ENCODE measurements at places on chromosomes 3 and 15.

GRCh38 chr15:37788767-37789396 lies 145.6 kb upstream of the TMCO5A start:
- DNase-seq: no peak

DNA sequence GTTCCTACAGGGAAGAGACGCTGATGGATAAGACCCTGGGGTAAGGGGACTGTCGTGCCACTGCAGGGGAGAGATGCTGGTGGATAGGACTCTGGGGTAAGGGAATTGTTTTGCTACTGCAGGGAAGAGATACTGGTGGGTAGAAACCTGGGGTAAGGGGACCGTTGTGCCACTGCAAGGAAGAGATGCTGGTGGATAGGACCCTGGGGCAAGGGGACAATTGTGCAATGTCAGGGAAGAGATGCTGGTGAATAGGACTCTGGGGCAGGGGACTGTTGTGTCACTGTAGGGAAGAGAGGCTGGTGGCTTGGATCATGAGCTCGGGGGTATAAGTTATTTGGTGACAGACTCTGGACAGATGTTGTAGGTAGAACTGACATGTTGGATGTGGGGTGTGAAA lies 37.6 kb downstream of the WNT7A start:
- no peak for DNase-seq

- no peak for DNase-seq
Measured at GRCh38 chr3:58317811-58318210, 11.5 kb downstream of the HTD2 start.

GRCh38 chr15:92578096-92578835 lies 77.3 kb downstream of the FAM174B start:
- DNase-seq: no peak

DNA sequence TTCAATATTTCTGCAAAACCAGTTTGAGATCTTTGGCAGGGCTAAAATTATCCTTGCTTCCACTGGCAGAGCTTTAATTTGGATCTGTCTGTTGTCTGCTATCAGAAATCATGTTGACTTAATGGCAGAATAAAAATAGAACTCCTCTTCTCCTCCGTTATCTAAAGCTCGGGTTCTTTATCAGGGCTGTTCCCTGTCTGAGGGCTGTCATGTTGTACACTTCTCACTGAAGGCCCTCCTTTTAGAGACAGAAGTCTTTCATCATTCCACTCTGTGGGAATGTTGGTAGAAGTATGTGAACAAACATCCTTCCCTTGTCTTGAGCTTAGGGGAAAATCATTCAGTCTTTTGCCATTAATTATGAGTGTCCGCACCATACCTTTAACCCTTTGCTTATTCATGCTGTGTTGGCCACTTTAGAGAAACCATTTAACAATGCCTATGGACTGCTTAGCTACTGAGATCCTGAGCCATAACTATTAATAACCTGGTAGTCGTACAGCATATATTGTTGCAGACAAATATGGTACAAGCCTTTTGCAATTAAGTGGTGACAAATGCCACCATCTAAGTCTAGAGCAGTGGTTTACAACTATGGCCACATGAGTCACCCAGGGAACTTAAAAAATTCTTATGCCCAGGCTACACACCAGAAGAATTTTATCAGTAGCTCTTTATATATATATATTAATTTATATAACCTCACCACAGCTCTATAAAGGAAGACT lies 226.0 kb upstream of the TPM1 start:
- no peak for DNase-seq

DNA sequence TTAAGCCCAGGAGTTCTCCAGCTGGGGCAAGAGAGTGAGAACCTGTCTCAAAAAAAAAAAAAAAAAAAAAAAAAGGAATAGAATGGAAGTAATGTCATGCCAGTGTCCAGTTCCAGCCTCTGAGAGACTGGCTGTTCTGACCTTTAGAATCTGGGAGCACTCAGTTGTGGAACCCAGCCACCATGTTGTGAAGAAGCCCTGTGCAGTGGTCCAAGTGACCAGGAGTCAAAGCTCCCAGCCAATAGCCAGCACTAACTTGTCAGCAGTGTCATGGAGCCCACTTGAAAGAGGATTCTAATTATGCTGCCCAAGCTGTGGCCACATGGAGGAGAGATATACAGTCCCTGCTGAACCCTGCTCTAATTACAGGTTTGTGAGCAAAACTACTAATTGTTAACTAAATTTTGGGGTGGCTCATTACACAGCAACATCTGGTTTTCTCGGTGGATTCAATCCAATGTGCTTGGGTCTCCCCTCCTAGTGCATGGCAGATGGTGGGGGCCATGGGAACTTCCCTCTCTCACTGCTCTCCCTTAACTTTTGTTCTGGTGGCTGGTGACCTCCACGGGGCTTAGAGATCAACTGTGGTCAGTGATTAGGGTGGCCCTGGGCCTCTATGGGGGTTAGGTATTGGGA lies 55.5 kb downstream of the CLEC3B start:
- DNase-seq: no peak

DNA sequence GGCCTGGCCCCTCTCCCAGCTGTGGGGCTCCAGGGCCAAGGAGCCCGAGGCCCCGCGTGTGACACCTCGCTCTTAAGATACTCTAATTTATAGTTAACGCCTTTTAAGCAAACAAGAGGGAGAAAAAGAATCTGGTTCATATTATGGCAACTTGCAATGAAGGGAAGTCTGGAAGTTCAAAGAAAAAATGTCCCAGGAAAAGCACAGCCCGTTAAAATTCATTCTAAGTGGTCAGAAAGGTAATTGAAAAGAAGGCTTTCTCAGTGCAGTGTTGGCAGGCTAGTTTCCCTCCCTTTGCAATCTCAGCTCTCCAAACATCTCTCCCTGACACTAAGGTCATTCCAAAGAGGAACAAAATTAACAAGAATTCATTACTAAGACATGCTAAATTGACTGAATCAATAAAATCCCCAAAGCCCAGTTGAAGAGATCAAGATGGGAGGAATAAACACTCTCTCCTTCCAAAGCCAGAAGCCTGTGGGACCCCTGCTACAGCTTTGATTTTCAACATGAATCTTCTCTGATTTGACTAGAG lies 339.3 kb downstream of the THSD4 start:
- DNase-seq: no peak

DNA sequence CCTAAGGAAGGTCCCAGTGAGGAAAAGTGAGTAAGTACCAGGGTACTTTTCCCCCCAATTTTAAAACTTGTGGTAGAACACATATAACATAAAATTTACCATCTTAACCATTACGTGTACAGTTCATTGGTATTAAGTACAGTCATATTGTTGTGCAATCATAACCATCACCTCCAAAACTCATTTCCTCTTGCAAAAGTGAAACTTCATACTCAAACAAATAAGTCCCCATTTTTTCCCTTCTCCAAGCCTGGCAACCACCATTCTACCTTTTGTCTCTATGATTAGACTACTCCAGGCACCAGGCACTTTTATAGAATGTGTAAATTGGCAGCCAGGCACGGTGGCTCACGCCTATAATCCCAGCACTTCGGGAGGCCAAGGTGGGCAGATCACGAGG lies 12.2 kb downstream of the PRC1 start:
- DNase-seq: no peak

DNA sequence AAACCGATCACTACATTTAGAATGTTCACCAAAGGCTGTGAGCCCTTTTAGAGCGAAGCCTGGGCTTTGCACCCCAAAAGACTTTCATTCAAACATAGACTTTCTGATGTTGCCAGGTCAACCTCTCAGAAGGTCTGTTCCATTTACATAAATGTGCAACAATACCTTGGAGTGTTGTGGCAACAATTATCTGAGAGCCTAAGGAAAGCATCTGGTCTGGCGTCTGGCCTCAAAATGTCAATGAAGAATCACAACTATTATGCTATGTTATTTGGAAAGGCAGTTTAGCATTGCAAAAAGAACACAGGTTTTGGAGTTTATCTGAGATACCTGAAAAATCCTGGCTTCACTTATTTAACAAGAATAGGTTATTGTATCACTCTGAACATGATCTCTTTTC lies 50.0 kb downstream of the POLR2M start:
- DNase-seq: no peak

DNA sequence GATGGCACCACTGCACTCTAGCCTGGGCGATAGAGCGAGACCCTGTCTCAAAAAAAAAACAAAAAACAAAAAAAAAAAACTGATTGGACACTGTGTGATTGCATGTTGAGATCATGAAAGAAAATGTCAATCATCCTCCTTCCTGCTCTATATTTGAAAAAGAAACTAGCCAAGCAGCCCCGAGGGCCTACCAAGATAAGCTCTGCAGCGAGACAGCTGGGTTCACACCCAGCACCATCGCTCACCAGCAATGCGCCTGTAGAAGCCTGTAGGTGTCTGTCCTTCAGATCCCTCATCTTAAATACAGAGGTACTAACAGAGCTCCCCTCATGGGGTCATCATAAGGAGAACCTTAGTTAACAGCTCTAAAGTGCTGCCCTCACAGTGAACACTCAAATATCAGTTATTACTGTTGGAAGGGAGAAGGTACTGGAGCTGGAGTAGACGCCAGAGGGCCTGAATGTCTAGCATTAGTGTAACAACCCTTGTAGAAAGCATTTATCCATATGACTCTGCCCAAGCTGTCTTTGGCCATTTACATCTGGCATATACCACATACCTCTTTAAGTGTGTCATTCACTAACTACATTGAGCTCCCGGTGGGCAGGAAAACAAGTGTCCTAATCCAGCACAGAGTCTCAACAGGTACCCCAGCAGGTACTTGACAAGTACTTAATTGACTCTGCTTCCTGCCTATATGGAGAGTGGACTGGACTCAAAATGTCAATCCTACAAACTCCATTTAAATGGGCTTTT lies 22.9 kb downstream of the MYLK start:
- DNase-seq: no peak

DNA sequence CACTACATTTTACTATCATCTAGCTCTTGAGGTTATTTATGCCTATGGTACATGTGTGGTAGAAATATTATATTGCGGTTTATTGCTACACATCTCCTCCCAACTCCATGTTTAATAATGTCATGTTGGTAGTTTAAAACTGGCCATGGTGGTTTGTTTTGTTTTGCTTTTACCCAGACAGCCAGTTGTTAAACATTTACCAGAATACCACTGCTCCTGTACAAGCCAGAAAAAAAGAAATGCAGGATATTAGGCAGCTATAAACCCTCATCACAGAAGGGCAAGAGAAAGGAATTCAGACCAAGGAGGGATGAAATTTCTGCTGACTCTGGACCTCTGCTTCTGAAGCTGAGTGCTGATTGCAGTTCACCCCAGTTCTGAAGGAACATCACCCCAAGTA lies 451.8 kb upstream of the IL12A start:
- DNase-seq: no peak

DNA sequence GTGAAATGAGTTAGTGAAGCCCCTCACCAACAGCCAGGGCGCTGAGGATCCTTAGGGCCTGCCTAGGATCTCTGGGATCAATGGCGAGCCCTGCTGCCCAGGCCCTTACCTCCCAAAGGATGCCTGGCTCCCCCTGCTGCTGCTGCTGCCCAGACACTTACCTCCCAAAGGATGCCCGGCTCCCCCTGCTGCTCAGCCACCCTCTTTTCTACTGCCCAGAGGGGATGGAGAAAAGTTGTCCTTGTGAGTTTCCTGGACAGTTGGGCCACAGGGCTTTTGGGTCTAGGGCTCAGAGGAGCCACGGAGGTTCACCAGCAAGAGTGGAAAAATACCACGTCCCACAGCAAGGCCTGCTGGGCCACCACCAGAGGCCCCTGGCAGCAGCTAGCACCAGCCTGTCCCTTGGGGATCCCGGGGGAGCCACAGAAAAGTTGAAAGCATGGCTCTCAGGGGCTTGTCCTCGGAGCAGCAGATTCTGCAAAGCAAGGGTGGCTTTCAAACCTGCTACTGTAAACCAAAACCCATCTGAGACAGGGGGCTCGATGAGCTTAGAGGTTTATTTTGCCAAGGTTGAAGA lies 59.4 kb downstream of the SLC6A6 start:
- no peak for DNase-seq

DNA sequence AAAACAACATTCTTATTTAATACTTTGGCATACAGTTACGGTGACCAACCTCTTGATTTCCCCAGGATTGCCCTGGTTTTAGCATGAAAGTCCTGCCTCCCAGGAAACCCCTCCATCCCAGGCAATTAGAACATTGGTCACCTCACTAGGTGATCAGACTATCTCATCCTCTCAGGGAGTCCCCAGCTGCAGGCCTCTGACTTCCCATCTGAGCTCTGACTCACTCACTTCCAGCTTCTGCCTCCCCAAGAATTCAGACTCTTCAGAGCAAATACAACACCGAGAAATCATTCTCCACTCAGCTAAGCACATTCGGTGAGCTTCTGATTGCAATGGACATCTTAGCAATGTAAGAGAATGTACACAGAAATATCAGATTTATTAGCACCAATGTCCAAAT lies 92.4 kb upstream of the HES1 start:
- DNase-seq: no peak

DNA sequence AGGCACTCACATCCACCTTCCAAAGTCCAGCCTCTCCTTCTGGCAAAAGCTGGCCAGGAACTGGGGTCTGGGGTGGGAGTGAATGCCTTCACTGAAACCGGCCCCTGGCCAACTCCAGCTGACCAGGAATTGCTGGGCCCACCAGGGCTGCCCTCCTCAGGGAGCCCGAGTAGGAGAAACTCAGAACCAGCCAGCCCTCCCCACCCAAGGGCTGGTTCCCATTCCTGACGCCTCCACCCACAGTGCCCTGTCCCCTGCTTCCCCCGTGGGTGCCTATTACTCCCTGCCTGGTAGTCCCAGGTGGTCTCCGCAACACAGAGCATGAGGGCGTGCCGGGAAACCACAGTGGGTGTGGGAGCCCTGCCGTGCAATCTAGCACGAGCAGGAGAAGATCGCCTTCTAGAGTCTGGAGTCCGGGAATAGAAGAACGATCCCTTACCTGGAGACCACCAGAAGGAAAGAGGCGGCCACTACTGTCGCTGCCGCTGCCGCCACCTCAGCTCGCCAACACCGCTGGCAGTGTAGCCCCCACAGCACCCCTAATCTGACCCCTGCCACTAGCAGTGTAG lies 178.8 kb downstream of the POTEB3 start:
- DNase-seq: no peak

DNA sequence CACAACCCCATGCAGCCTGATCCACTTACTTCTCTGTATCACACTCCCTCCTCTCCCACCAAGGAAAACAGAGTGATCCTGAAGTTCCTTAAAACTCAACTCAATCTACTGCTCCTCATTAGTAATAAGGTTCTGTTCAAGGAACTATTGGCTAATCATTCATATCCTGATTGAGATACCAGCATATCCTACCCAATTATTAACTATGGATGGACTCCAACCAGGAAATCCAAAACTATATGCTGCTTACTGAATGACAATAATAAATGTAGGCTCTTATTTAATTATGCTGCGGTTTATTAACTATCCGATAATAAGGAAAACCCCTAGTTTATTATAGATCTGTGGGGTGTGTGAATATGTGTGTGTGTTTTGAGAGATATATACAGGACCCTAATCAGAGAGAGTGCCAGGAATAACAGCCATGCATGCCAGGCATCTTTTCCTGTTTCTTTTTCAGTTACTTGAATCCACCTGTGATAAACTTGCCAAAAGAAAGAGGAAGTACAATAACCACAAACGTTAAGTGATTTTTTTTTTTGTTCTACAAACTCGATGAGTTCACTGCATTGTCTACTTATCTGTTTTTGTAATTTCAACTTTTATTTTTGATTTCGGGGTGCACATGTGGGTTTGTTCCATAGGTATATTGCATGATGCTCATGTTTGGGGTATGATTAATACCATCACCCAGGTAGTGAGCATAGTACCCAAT lies 1031.7 kb upstream of the CFAP20DC start:
- no peak for DNase-seq

- DNase-seq: no peak
Measured at GRCh38 chr3:60298141-60298540, 953.1 kb downstream of the FHIT start.

GRCh38 chr15:52180851-52181450 lies 10.2 kb downstream of the GNB5 start:
- DNase-seq: no peak

GRCh38 chr15:64251658-64252057 lies 88.8 kb upstream of the PPIB start:
- no peak for DNase-seq
